ENCODE measurements at places on chromosomes 3 and 15.

GRCh38 chr15:73572296-73572695 lies 60.9 kb downstream of the NPTN start:
- no peak for DNase-seq

DNA sequence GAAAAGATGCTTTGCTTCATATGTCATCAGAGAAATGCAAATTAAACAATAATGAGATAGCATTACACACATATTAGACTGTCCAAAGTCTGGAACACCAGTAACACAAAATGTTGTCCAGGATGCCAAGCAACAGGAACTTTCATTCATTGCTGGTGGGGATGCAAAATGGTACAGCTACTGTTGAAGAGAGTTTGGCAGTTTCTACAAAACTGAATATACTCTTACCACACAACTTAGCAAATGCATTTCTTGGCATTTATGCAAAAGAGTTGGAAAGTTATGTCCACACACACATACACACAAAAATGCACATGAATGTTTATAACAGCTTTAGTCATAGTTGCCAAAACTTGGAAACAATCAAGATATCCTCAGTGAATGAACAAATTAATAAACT lies 195.2 kb upstream of the MME start:
- no peak for DNase-seq

DNA sequence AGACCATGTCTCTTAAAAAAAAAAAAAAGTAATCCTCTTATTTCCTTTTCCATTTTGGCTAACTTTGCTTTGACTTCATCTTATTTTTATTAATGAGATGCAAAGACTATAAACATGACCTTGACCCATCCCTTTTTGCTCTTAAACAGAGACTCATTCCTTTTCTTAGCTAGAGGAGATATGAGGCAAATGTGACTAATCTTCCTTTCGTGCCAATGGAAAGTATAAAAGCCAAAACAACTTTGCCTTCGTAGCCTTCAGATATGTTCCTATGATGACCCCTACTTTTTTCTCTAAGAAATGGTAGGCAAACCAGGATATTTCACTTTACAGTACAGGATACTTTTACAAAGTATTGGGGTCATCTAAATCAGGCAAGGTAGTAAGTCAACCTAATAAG lies 36.9 kb upstream of the GOLGB1 start:
- DNase-seq: no peak

DNA sequence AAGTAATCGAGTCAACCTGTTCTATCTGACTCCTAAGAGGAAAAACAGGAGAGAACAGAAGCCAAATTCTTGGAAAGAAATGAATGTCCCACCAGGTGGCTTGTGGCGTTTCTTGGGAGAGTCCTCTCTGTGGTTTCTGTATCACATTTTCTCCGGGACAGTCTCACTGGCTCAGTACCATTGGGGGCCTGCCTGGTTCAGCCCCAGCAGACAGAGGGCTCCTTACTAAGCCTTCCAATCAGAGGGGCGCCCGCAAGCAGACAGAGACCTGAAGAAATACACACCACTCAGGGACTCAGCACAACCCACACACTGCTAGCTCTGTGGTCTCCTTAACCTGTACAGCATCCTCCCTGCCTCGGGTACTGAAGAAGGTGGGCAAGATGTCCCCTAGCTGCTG lies 302.1 kb downstream of the TLE3 start:
- no peak for DNase-seq

DNA sequence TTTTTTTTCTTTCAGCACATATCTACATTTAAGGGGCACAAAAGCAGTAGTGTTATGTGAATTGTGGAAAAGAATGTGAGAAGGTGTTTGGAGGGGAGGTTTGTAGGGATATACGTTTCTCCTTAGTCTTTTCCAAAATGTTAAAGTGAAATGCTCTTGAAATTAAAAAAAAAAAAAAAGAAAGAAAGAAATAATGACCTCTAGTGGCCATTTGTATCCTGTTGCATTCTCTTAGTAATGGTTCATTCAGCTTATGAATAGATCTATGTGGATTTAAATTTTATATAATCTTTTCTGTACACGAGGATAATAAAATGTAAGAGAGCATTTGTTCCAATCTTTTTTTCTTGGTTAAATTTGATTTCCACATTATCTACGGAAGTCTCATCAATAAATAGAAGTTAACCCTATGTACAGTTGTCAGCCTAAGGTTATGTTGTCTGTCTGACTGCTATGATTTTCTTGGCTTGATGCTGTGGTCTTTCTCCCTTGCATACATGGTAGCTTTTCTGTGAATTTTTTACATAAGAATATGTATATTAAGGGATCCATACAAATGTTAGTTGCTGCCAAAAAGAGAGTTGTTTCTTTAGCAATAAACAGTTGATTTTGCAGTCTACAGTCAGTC lies 1.7 kb downstream of the P2RY13 start:
- no peak for DNase-seq

DNA sequence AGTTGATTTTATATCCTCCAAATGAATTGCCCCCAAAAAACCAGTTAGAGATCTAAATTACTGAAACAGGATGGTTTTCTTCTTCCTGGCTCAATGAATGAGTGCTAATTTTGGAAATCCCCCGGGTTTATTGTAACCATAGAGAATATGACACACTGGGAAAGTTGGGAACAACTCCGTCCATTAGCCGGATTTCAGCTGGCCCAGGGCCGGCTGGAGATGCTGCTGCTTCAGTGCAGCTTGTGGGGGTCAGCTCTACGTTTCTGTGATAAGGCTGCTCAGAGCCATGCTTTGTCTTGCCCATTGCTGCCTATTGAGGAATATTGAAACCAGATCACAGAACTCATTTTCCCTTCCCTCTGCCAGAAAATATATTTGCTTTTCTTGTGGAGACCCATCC lies 20.3 kb downstream of the GYG1 start:
- DNase-seq: no peak

DNA sequence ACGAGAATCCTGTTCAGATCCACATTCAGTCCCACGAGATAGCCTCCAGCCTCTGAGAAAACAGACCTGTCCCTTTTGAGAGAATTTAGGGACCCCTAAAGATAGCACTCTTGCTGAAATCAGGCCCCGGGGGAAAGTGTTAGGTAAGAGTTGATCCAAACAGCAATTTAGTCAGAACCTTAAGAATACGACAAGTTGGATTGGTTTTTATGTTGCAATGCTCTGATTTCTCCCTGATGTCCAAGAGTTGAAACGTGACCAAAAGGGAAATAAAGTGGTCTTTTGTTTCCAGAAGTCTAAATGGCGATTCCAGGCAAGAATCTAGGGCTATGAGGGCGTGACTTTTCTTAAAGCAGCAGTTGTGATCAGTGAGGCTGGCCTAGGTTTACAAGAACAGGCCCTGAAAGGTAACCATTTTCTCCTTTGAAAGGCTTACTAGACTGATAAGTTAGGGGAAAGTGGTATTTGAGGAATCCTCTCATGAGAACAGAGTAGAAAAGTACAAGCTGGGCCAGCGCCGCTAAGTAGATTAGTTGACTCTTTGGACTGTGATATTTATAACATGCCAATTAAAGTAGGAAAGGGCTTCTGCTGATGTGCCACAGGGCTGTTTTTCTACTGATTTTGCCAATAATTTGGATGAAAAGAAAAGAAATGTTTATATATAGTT lies 4.9 kb downstream of the MAN2A2 start:
- no peak for DNase-seq

DNA sequence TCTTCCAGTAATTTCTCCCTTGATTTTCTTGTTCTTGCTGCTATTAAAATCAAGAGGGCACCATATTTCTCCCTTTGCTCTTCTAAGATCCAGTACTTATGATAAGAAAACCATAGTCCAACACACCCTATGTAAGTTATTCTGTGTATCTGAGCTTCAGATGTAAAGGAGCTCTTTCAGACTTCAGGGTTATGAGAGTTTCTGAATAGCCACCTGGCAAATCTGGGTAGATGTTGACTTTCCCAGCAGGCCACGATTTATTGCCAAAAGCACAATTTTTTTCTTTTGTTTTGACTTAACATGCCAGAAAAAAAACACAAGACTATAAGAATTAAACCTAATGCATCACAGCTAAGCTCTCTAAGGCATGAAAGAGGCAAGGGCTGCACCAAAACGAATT lies 1045.0 kb downstream of the FHIT start:
- DNase-seq: no peak
